CD4-positive, alpha-beta T cell treated with Interferon gamma for 1 hour (primary cell): ENCODE measurements at places on chromosomes 5 and 9.

- no peak for DNase-seq
These were observed 1.2 kb downstream of the FBXO10 start for GRCh38 chr9:37575001-37575400.

- DNase-seq: no peak
These were observed 91.9 kb upstream of the OTULINL start for GRCh38 chr5:14489643-14490042.

GRCh38 chr5:62287237-62287636, 18.8 kb upstream of the KIF2A start:
- DNase-seq: no peak

- no peak for DNase-seq
These were observed 105.1 kb downstream of the MED10 start for GRCh38 chr5:6273090-6273735.

DNA sequence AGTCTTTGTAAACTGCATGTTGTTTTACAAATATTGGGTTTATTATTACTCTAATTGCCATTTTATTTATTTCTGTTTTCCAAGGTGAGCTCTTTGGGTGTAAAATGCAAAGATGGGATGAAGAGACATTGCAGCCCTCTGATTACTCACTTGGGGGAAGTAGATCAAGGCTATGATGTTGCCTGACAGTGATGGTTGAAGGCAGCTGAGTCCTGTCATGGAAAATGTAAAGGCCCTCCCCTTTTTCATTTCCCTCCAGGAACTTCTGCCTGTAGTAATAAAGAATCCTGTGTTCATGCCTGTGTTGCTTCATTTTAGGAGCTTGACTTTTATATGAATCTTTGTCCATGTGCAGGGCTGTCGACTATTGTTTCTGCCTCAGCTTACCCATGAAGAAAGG, 605.4 kb upstream of the CLINT1 start:
- no peak for DNase-seq
